EL (cell line): ENCODE measurements at places on chromosomes 3 and 15.

GRCh38 chr3:161266731-161267150 lies 45.6 kb downstream of the NMD3 start:
- DNase-seq = peak; percentile 88

DNA sequence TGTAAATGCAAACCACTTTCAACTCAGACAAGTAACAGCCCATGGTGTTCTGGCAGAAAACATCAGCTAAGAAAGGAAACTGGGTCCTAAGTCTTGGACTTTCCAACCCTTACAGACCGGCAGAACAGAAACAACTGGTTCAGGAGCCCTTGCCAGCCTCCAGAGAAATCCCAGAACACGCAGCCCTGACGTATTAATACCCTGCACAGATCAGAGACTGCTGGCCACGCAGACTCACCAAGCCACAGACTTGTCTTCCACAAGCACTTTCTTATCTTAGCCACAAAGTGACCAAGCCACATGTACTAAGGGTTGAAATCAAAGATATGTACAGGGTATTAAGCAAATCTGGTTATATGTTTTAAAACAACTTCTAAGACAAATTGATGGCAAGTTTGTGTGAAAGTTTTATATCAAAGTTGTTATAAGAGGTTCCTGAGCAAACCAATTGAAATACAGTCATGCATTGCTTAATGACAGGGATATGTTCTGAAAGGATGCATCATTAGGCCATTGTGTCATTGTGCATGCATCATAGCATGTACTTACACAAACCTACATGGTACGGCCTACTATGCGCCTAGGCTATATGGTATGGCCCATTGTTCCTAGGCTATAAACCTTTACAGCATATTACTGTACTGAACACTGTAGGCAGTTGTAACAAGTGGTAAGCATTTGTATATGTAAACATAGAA lies 36.8 kb downstream of the BTD start:
- no peak for DNase-seq

- peak; percentile 95 for DNase-seq
These were observed 2.7 kb upstream of the KNSTRN start for GRCh38 chr15:40379853-40380252.

GRCh38 chr3:196321162-196321561 lies 3.1 kb upstream of the DYNLT2B start:
- no peak for DNase-seq

- DNase-seq = peak; percentile 8
These were observed 371.4 kb downstream of the SV2B start for GRCh38 chr15:91471468-91471867.

- no peak for DNase-seq
These were observed 420.5 kb upstream of the TGFBR2 start for GRCh38 chr3:30185872-30186271.

- DNase-seq = no peak
These were observed 694.0 kb downstream of the SQOR start for GRCh38 chr15:46328821-46329220.

DNA sequence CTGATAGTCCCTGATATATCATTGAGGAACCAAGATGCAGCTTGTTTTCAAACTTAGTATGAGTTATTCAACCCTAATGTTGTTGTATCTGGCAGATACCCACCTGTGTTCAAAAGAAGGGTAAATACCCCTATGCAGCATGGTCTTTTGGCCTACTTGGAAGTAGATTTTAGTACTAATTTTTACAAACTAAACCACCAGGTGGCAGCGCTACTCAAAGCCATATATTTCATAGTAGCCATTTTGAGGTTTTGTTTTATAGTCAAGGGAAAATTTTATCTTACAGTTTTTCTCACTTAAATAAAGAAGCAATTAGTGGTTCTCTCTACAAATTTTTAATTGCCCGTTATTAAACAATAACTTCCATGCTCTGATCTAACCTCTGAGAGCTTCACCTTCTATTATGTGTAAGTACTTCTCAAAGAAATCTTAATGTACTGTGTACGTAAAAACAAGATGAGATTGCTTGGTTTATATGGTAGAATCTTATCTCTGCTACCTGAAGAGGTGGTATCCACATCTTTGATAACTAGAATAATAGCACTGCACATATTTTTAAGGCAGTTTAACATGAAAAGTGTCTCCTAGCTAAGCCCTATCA lies 31.5 kb upstream of the MLF1 start:
- DNase-seq = peak; percentile 46

DNA sequence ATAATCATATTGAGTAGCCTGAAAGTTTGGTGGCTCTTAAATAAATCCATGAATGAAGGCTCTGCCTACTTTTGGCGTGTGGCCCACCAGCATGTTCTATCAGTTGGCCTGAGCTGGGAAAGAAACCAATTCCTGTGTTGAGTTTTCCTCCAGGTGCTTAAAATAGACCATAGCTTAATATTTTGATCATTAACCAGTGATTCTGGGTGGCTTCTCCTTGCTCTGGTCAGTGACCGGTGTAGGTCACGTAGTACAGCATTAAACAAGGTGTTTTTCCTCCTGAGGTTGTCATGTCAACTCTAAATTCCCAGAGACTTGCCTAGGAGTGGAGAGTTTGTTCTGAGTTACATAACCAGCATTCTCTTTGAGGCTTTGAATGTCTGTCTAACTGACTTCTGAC lies 1.3 kb downstream of the HHLA2 start:
- no peak for DNase-seq

DNA sequence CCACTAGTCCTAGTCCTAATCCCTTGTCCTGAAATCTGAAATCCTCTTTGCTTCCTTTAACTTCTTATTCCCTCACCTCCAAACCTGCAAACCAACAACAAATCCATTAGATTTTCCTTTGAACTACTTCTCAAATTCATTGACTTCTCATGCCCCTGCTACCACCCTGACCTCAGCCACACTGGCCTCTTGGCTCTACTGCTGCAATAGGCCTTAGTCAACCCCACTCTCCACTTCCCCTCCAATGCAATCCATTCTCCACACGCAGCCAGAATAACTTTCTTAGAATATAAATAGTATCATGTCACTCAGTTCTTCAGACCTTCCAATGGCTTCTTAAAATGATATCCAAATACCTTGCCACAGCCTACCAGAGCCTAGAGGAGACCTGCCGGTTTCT lies 131.1 kb upstream of the GADL1 start:
- no peak for DNase-seq

DNA sequence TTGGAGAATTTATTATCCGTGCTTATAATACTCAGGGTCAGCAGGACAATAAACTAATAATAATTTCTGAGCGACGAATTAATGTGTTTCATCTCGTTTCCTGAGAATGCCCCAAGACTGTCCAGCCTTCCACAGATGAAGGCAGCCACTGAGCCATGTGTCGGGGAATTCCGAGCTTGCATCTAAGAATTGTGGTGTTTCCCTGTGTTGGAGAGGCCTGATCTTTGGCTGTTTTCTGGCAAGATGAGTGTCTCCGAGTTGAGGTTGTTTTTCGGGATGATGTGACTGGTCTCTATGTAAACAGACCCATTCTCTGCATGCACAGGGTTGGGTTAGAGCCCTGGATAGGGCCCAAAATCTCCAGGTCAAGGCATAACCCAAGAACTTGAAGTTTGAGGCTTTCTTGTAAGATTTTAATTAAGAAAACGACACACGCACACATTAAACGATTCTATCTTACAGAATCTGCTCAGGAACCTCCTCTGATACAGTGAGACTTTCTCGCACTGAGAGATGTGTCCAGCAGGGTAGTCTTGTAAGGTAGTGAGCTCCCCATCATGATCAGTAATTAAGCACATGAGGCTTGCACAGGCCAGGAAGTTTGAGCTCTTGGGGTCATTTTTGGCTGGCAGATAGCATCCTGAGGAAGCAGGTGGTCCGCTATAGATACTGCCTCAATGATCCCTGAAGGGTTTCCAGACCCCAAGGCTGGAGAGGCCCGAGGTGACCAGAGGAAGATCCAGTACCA lies 14.4 kb downstream of the FGD5 start:
- no peak for DNase-seq

DNA sequence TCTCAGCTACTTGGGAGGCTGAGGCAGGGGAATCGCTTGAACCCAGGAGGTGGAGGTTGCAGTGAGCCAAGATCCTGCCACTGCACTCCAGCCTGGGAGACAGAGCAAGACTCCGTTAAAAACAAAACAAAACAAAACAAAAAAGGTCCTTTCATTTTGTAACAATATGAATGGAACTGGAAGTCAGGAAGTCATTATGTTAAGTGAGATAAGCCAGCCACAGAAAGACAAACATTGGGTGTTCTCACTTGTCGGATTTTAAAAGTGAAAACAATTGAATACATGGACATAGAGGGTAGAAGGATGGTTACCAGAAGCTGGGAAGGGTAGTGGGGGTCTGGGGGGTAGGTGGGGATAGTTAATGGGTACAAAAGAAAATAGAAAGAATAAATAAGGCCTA lies 12.5 kb upstream of the B3GALNT1 start:
- DNase-seq = no peak

- no peak for DNase-seq
These were observed 75.8 kb upstream of the UMPS start for GRCh38 chr3:124654470-124654845.

DNA sequence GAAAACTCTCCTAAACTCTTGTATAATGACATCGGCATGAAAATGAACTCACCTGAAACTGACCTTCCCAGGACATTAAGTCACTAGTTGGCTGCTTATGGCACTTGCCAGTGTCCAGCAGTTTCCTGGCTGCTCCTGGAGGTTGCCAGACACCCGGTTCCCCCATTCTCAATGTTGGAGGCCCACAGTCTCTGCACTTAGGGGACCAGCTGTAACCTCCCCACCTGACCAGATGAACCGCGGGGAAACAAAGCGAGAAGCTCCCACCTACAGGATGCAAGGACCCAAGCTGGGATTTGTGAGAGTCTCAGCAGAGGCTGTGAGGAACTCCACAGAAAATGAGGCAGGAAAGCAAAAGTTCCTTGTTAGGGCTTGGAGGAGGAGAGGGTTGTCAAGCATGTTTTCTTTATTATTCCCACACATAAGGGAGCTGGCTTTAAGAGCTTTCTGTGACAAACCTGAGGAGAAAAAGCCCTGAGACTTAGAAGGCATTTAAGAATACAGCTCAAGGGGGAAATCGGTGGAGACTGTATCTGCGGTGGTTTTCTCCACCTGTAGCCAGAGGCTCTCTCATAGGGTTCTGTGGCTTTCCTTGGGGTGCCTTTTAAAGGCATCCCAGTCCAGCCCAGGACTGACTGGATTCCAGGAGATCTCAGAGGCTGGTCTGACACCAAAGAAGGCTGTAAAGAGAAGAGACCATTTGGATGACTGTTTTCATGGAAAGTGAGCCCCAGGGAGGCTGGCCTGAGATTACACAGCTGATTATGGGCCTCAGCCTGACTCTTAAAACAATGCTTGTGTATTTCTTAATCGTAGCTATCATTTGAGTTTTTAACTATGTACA lies 4.6 kb downstream of the TPM1 start:
- DNase-seq = peak; percentile 72

- no peak for DNase-seq
These were observed 37.3 kb downstream of the TMOD3 start for GRCh38 chr15:51866751-51867150.

DNA sequence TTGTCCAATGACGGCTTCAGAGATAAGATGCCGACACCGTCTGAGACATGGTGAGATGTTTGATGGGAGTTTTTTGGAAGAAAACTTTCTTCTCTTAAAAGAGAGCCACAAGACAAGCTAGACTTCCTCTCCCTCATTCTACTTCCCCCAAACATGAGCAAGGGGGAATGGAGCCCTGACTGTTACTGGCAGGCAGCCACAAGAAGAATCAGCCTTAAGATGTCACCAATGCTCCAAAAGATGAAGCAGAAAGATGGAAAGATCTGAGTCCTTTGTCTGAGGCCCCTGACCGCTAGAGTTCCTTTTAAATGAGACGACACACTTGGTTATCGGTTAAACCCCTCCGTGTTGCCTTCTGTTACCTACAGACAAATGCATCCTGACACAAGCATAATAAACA lies 108.7 kb downstream of the ST8SIA2 start:
- no peak for DNase-seq

GRCh38 chr3:59191651-59192050 lies 141.8 kb upstream of the CFAP20DC start:
- no peak for DNase-seq

- DNase-seq = peak; percentile 56
These were observed 19.3 kb upstream of the NRROS start for GRCh38 chr3:196620161-196620604.

DNA sequence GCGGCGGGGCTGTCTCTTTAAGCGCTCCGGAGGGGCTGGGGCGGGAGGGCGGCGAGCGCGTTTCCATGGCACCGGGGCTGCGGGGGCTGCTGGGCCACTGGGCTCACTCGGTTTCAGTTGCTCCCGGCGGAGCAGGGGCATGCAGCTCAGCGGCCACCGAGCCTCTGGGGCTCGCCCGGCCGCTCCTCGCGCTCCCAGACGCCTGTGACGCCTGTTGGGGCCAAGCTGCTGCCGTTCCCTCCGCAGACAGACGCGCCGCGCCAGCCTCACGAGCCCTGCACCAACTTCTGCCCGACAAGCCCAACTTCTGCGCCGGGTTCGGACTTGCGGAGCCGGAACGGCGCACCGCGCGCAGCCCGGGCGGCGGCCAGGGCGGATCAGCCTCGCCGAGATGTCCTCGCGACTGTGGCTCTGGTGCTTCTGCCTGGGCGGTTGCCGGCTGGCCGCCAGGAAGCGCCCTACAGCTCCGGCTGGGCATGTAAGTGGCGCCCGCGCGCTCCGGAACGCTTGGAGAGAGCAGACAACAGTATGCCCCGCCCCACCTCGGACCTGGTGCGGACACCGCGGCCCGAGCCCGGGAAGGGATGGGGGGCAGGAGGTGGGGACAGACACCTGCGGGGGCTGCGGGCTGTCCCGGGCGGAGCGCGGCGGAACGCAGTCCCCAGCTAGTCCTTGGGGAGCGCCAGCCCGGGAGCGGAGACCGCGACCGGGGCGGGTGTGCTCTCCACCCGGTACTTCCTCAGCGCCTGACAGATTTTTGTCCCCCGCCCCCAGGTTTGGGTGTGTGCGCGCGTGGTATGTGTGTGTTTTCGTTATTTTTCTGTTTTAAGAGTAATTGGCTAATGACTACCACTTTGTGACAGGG lies 154.1 kb upstream of the GOLIM4 start:
- peak; percentile 75 for DNase-seq

DNA sequence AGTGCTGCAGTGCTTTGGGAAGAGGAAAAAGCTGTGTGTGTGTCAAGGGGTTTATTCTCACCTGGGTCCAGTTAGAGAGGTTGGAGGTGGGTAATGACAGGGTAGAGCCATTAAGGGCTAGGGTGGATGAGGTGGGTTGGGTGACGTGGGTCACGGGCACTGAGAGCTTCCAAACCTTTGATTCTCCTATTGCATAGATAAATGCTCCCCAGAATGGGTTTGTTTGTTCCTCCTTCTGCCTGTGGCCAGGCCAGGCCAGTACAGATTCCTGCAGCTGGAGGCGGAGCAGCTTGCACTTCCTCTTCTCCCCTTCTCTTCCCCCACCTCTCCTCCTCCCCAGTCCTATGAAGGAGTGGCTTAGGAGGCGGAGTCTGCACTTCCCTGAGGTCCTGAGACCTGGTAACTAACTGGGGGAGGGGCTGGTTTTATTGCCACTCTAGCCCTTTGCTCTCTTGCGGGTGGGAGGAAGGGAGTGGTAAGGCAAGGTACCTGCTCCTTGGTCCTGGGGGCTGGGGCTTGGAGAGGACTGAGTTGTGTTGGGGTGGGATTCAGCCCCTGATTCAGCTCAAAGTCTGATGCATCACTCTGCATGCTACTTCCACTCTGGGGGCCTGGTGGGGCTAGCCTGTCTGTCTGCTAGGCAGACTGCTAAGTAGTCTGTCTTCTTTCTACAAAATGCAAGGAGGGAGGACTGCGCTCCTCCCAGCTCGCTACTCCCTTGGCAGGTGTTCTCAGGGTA lies 3.5 kb downstream of the SPINT1 start:
- peak; percentile 58 for DNase-seq

- no peak for DNase-seq
These were observed 5.4 kb downstream of the TUBGCP5 start for GRCh38 chr15:23033979-23034378.

GRCh38 chr15:78837131-78837530 lies 25.9 kb upstream of the ADAMTS7 start:
- DNase-seq = no peak

GRCh38 chr15:84608707-84609284 lies 8.0 kb downstream of the ZSCAN2 start:
- no peak for DNase-seq
